ENCODE measurements at places on chromosomes 6 and 20.

DNA sequence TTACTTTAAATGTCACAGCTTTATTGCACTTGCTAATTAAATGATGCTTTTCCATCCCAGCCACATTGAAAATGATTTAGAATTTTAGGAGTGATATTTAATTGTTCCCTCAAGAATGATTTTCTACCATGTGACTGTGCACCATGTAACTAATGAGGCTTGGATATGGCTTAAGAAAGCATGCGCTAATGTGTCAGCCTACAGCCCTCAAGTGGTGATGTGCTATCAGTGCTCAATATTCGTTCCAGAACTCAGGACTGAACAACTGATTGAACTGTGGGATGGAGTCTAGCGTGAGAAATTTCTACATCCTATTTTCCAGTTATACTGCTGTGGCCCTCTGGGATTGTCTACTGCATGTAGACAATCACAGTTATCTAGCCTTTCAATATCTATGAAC lies 71.5 kb downstream of the PKIB start:
- no peak for DNase-seq

GRCh38 chr6:3379482-3380060 lies 77.3 kb downstream of the SLC22A23 start:
- no peak for DNase-seq

GRCh38 chr6:146595972-146596731 lies 2.6 kb upstream of the ADGB start:
- no peak for DNase-seq

GRCh38 chr20:38888059-38888831 lies 38.0 kb upstream of the FAM83D start:
- DNase-seq: no peak

GRCh38 chr6:46325561-46326530 lies 155.1 kb upstream of the ENPP5 start:
- DNase-seq: peak; percentile 85

DNA sequence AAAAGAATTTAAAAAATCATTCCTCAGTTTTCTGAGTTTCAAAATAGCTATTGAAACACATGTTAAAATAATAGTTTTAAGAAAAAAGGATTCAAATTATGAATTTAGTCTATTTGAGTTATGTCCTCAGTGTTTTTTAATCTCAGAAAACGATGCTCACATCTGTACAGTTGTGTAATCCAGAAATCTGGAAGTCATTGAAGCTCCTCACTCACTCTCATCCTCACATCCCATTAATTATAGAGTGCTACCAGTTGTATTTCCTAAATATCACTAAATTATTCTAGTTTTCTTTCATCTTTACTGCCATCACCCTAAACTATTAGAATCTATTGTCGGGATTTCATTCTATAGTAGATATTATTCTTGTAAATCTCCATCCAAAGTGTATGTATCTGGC lies 234.7 kb upstream of the RIMS1 start:
- DNase-seq: no peak

GRCh38 chr20:54067606-54068174 lies 2.7 kb downstream of the BCAS1 start:
- DNase-seq: peak; percentile 39

- DNase-seq: peak; percentile 89
Measured at GRCh38 chr6:52361945-52362442, at the start of gene PAQR8. Gene PAQR8, plus strand, starts transcription at chr6:52362151. Its CDS starts 41,063 bp downstream, at chr6:52403214.

DNA sequence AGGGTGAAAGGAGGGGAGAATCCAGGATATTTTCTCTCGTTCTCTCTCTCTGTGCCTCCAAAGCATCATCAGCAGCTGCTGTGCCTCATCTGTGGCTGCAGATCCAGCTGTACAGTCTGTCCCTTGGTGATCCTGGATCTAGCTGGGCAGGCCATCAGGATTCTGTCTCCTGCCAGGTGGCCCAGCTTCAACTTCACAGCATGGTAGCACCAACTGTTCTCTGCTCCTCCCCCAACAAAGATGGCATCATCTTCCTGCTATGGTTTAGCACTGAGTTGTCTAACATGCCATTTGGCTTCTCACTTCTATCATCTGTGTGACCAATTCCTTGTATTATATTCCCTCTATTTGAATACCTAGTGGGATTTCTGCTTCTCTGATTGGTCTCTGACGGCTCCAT lies 28.6 kb upstream of the ARFGEF2 start:
- DNase-seq: no peak

GRCh38 chr6:75292555-75292954 lies 8.0 kb upstream of the TMEM30A start:
- DNase-seq: no peak

Measured in activated CD4-positive, alpha-beta T cell treated with anti-CD3 and anti-CD28 coated beads, Interleukin-10, Interleukin-2, amounts not matched to agents 100 ng/mL and 50 ng/mL, durations not matched to agents 16 hours and 8 hours (primary cell).